ENCODE measurements at places on chromosomes 12 and 14. TPM values are rescaled to one million over a fixed set of nuclear protein-coding genes. Genes with fewer than 3 reads are reported as not detected.
A peak's percentile ranks its signal among the peaks of the same experiment; 100 is the strongest.

DNA sequence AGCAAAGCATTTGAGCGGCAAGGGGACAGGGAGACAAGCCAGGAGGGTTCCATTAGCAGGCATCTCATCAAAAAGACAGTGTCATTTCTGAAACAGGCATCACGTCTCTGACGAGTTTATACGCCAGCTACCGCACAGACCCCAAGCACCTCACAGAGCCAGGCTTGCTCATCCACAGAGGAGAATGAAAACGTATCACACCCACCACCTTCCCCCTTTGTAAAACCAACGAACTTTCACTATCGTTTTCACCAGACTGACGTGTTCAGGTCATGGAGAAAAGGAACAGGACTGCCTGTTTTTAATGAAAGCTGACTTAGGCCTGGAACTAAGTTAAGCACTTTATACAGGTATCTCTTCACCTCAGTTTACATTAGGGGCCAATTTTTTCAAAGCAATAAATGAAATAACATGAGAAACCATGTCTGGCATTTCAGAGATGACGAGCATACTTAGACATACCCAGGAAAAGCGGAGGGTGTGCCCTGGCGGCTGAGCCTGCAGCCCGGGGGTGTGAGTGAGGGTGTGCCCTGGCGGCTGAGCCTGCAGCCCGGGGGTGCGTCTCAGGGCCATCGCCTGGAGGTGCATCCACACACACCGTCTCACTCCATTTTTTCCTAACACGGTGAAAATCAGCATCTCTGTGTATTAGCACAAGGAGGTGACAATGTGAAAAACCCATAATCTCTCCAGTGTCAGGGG is 41.9 kb downstream of the STX2 start:
- no peaks in the 10 kb centered on the region for H3K4me1 ChIP-seq
- H3K27ac ChIP-seq, result no peak overlapping the region
- H3K36me3 ChIP-seq, result no peaks in the 10 kb centered on the region
- DNase-seq, result no peak

DNA sequence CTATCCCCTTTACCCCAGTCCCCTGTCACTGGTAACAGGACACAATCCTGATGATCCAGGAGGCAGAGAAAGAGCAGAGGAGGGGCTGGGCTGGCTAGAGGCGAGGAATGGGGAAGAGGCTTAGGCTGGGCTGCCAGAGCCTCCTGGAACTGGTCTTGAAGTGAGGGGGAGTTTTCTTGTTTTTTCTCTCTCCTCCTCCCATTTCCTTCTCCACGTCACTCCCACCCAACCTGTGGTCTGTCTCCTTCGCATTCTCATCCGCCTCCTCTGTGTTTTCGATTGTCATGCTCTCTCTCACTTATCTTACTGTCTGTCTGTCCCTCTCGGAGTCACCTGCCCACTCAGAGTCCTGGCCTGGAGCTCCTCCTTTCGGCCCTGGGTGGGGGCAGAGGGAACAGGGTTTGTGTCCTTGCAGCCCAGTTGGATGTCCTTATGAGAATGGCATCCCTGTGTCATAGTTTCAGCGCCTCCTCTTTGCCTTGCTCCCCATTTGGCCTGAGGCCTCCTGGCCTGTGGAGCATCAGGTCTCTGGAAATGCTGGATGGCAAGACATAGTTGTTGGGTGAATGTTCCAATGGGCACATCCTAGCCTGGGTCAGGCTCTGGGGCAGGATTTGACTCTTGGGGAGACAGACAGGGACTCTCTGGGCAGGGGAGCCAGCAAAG is 3.4 kb upstream of the KRT80 start:
- peak overlapping the region; percentile 97 for H3K27ac ChIP-seq
- H3K27me3 ChIP-seq, result no peaks in the 10 kb centered on the region
- H3K36me3 ChIP-seq, result no peaks in the 10 kb centered on the region

The NYNRIN gene
- 8.2 TPM for total RNA-seq

The ACOT4 gene
- 3.7 TPM for total RNA-seq

DNA sequence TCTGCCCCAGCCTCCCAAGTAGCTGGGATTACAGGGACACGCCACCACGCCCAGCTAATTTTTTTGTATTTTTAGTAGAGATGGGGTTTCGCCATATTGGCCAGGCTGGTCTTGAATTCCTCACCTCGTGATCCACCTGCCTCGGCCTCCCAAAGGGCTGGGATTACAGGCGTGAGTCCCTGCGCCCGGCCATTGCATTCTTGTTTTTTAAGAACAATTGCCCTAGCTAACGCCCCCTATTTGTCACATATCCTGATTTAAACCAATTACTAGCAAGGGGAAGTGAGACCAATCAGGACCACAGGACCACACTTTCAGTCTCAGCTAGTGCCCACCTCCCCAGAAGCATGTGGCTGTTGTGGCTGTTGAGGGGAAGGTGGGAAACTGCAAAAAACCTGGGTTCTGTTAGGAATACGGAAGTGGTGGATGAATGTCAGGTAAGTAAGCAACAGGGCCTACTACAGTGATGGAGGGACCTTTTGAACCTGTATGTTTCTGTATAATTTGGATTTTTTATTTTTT is 37.8 kb upstream of the NFYB start:
- no peak overlapping the region for H3K4me3 ChIP-seq
- peaks cover 18% of the 10 kb centered on the region for H3K4me1 ChIP-seq
- peak; percentile 3 for DNase-seq
- H3K27me3 ChIP-seq, result no peaks in the 10 kb centered on the region

The SAMD4A gene
- 28.5 TPM for total RNA-seq

Measured in breast epithelium (tissue), 4 donors.